ENCODE measurements at places on chromosomes 5 and 9.

GRCh38 chr5:121862801-121863200, 11.1 kb downstream of the FTMT start:
- DNase-seq, result no peak

GRCh38 chr9:88828492-88828974, 162.7 kb upstream of the S1PR3 start:
- DNase-seq, result no peak

DNA sequence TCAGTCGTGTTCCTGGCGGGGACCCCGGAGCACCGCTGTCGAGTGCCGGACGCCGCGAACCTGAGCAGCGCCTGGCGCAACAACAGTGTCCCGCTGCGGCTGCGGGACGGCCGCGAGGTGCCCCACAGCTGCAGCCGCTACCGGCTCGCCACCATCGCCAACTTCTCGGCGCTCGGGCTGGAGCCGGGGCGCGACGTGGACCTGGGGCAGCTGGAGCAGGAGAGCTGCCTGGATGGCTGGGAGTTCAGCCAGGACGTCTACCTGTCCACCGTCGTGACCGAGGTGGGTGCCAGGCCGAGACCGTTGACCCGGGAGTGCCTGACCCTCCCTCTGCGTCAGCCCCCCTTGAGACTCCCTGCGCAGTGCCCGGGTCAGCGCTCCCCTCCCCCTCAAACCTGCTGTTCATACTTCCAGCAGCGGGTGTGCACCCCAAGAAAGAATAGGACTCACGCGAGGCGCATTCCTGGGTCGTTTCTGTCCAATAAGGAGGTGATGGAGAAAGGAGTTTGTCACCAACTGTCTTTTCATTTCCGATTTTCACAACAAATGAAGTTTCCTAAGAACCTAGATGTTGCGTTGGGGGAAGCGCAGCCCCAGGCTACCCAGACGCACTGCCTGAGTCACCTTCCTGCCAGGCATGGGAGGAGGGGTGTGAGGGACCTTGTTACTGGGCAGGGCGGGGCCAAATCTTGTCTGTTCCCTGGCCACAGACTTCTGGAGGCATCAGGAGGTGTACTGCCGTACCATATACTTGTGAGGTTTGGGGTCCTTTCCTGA, 722 bp downstream of the SLC22A4 start:
- peak; percentile 78 for DNase-seq

DNA sequence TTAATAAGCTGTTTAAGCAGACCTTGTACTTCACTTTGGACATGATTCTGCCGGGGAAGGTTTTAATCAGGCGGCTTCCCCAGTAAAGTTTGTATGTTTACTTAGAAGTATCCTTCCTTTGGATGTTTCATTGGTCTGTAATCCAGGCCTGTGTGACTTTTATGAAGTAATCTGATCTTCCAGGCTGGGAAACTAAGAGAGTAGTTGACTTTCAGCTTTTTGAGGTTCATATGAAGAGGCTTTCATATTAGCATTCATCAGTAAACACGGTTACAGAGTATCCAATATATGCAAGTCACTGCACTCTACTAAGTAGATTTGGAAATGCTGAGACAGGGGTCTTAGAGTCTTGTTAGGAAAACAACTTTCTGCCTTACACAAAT, 1.1 kb downstream of the DNAJC21 start:
- no peak for DNase-seq

GRCh38 chr9:134488331-134489280, 153.0 kb upstream of the COL5A1 start:
- DNase-seq, result no peak

DNA sequence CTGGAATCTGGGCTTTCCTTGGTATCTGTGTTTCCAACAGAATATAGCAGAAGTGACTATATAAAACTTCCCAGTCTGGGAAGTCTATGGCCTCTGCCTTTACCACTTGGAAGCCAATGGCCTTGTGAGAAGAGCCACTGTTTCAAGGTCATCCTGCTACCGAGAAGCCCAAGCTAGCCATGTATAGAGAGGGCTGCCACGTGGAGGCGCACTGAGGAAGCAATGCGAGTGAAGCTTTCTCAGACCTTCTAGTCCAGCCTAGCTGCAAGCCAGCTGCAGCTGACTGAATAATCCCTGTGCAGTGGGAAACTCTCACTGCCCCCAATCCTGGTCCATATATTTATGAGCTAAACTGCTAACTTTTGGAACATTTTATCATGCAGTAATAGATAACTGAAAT, 661.8 kb upstream of the RIOK2 start:
- DNase-seq, result no peak

- no peak for DNase-seq
Observed at GRCh38 chr5:113242481-113243348, 192.1 kb downstream of the TSSK1B start.

DNA sequence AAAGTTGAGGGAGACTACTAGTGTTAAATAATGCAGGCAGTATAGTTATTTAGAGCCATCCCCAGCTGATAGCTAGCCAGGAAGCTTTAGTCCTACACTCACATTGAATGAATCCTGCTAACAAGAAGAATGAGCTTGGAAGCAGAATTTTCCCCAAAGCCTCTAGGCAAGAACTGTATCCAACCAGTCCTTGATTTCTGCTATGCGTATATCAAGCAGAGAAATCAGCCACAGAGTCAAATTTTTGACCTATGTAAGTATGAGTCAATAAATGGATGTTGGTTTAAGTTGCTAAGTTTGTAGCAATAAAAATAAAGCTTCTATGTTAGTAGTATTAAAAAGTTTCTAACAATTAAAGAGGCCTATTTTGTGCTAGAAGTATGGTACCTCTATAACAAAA, 672.1 kb upstream of the CHD1 start:
- no peak for DNase-seq

- DNase-seq, result no peak
Observed at GRCh38 chr5:1176473-1177391, 24.7 kb upstream of the SLC6A19 start.

- DNase-seq, result no peak
Observed at GRCh38 chr5:169126481-169127021, 174.4 kb downstream of the SLIT3 start.

GRCh38 chr5:2732004-2732403, 19.5 kb downstream of the IRX2 start:
- no peak for DNase-seq

DNA sequence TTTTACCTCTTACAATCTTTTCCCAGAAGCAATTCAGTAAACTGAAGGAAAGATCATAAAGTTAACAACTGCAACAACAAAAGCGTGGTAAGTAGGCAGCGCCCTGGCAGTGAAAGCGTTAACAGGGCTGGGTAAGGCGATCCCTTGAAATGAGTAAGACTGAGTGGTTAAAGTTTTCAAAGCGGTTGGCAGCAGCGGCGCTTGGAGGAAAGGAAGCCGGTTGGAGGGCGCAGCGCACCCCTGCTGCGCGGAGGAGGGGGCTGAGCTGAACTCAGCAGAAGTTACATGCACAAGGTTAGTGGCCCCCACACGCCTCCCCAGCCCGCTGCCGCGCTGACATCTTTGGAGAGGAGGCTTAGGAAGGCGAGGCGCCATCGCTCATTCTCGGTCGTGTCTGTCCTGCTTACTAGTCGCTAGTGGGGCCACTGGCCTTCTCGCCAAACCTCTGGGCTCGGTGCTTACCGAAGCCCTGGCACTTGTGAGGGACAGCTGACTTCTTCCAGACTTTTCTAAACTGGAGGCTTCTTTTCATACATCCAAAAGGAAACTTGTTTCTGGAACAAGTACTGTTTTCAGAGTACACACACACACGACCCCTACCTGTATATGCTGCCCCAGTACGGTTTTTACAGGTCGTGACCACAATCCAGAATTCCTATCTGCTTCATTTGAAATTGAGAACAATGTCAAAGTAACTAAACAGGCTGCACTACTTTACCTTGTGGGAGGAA, at the start of gene SH3RF2:
SH3RF2 (plus strand) TSS at position 178 of the 731 bp plus-strand sequence. CDS start 1,351 bp downstream, outside the sequence.
- DNase-seq, result no peak

DNA sequence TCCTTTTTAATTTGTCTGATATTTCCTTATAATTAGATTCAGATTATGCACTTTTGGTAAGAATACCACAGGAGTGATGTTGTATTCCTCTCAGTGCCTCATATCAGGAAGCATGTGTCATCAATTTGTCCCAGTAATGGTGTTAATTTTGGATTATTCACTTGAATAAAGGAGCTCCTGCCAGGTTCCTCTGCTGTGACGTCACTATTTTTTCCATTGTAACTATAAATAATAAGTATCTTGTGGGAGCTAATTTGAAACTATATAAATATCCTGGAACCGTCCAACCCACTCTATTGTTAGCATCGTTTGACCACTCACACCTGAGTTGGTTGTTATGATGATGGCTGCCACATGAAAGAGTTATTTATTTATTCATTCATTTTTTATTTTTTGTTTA, 107.9 kb downstream of the INVS start:
- DNase-seq, result no peak

All from GF-D8 (cell line).